ENCODE measurements at places on chromosomes 11 and 22. TPM values are rescaled to one million over a fixed set of nuclear protein-coding genes. Genes with fewer than 3 reads are reported as not detected.

DNA sequence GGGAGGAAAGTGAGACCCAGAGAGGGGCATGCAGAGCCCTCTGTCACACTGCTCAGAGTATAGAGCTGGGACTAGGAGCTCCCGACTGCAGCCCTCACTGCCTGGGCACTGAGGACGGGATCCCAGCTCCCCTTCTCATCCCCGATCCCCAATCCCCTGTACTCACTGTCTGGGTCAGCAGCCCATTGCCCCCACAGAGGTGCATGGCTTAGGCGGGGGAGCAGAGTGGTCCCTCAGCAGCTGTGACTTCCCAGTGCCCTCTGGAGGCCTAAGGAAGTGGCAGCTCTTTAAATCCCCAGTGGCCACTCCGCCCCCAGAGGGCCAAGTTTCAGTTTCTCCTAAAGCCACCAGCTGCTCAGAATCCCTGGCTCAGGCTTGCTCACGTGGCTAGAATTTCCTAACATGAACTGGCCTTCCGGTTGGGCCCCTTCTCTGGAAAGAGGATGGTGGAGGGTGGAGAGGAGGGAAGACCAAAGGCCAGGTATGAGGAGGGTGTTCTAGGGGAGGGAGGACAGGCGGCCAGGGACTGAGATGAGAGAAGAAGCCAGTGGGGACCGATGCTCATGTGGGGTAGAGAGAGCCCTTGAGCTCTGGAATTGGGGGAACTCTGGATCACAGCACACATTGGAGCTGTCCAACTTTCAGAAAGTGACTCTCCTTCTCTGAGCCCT, at the start of gene BATF2:
Gene BATF2 (minus strand): TSS at position 262 of the 671 bp plus-strand sequence. CDS start 57 bp downstream, at position 205.
- DNase-seq = peak; percentile 60

- no peak for DNase-seq
Measured at GRCh38 chr22:28074526-28074925, 155.5 kb upstream of the PITPNB start.

DNA sequence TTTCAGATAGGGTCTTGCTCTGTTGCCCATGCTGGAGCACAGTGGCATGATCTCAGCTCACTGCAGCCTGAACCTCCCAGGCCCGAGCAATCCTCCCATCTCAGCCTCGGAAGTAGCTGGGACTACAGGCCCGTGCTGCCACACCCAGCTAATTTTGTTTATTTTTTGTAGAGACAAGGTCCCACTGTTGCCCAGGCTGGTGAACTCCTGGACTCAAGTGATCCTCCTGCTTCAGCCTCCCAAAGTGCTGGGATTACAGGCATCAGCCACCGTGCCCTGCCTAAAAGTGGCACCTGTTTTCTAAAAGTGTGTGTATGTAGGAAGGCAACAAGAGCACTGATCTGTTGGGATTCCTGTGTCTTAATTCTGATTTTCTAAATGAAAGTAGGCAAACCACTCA, 20.2 kb downstream of the PACS1 start:
- DNase-seq = no peak

DNA sequence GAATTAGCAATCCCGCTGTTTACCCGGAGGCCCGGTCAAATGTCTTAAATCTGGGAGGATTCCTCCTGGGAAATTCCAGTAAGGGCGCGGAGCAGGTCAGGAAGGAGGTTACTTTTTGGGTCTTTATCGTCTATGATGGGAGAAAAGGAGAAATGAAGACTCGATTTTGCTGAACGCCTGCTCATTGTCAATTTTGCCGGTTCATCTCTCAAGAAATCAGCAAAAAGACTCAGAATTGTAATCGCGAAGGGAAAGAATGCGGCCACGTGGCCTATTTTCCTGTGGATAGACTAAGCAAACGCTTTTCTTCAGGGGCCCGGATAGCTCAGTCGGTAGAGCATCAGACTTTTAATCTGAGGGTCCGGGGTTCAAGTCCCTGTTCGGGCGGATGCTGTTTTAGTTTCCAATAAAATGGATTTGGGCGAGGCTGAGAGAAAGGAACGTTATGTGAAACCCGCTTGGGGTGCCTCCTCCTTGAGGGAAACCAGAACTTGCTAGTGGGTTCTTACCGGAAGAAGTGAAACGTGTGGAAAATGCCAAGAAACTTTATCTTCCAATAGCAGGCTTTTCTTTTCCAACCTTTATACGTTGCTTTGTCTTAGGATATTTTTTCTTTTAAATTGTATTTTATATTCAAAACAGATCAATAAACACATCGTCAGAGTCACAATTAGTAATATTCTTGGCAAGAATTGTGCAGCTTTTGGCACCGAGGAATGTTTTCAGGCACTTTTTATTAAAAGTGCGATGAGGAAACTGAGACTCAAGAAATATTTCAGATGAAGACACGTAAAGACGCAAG, 45.0 kb downstream of the OR4D9 start:
- peak; percentile 90 for DNase-seq

Gene PAK1
- total RNA-seq = 18.7 TPM

Gene NTM
- total RNA-seq = not detected

Gene CDCA5
- 28.2 TPM for total RNA-seq

Gene OPCML
- total RNA-seq = not detected

Gene CD6
- total RNA-seq = not detected

Measured in Karpas-422 (cell line).